ENCODE measurements at places on chromosomes 2 and 18. TPM values are rescaled to one million over a fixed set of nuclear protein-coding genes. Genes with fewer than 3 reads are reported as not detected.

C2orf92 gene
- 2.0 TPM for total RNA-seq

ASB18 gene
- not detected for total RNA-seq

MAP3K2 gene
- 28.1 TPM for total RNA-seq

ST8SIA5 gene
- total RNA-seq, result not detected

KYNU gene
- total RNA-seq, result not detected

CNRIP1 gene
- total RNA-seq, result 46.4 TPM

IL1A gene
- 0.57 TPM for total RNA-seq

IL37 gene
- total RNA-seq, result not detected

RMC1 gene
- total RNA-seq, result 21.6 TPM

ZEB2 gene
- 16.7 TPM for total RNA-seq

CFAP221 gene
- not detected for total RNA-seq

GPBAR1 gene
- total RNA-seq, result 0.10 TPM

CDH19 gene
- not detected for total RNA-seq

ANKRD30BL gene
- not detected for total RNA-seq

RAX gene
- total RNA-seq, result not detected

RAPGEF4 gene
- total RNA-seq, result 13.9 TPM

CERKL gene
- total RNA-seq, result not detected

LIMS2 gene
- 19.6 TPM for total RNA-seq

LIMS3 gene
- total RNA-seq, result 34.9 TPM

VAMP5 gene
- total RNA-seq, result 44.1 TPM

ABCB11 gene
- 0.98 TPM for total RNA-seq

SNORC gene
- total RNA-seq, result 0.65 TPM

SF3B6 gene
- 115 TPM for total RNA-seq

CROCC2 gene
- total RNA-seq, result not detected

MOGAT1 gene
- not detected for total RNA-seq

ZNF396 gene
- total RNA-seq, result 0.29 TPM

CIB4 gene
- not detected for total RNA-seq

FAM117B gene
- total RNA-seq, result 2.6 TPM

KCNG3 gene
- total RNA-seq, result under 0.01 TPM

BIN1 gene
- total RNA-seq, result 49.6 TPM

YIPF4 gene
- 21.8 TPM for total RNA-seq

RESP18 gene
- not detected for total RNA-seq

UGT1A6 gene
- total RNA-seq, result not detected

FAP gene
- total RNA-seq, result 4.5 TPM

RUFY4 gene
- 0.29 TPM for total RNA-seq

LBX2 gene
- 3.8 TPM for total RNA-seq

CAPN14 gene
- total RNA-seq, result not detected

ATOH8 gene
- total RNA-seq, result 13.2 TPM

CHST10 gene
- total RNA-seq, result 19.3 TPM

MC5R gene
- total RNA-seq, result not detected

REG1B gene
- total RNA-seq, result not detected

DLGAP1 gene
- total RNA-seq, result 0.10 TPM

SERPINB2 gene
- 0.65 TPM for total RNA-seq

MPP4 gene
- total RNA-seq, result 17.1 TPM

AKAIN1 gene
- total RNA-seq, result not detected

PSTPIP2 gene
- total RNA-seq, result 5.3 TPM

NPAS2 gene
- total RNA-seq, result 32.3 TPM

LCT gene
- not detected for total RNA-seq

MARCO gene
- total RNA-seq, result not detected

BOLL gene
- not detected for total RNA-seq

EMILIN1 gene
- total RNA-seq, result 1.4 TPM

CHRNG gene
- total RNA-seq, result not detected

Measured in vein endothelial cell (primary cell).